K562 (cell line): ENCODE measurements at places on chromosomes 6 and 20. TPM values are rescaled to one million over a fixed set of nuclear protein-coding genes. Genes with fewer than 3 reads are reported as not detected.

GRCh38 chr20:13533946-13534345 is 104.8 kb downstream of the TASP1 start:
- no peak for DNase-seq
- H3K4me1 ChIP-seq: no peaks in the 10 kb centered on the region; the same call in 1 of the 2 replicates
- no peaks in the 10 kb centered on the region for H3K36me3 ChIP-seq
- no peak overlapping the region for H3K4me3 ChIP-seq
- H3K27ac ChIP-seq: no peak overlapping the region

- H3K4me3 ChIP-seq: no peak overlapping the region
- H3K27me3 ChIP-seq: no peaks in the 10 kb centered on the region
- no peaks in the 10 kb centered on the region for H3K4me1 ChIP-seq
- DNase-seq: no peak
- no peaks in the 10 kb centered on the region for H3K36me3 ChIP-seq
These were observed 32.1 kb downstream of the BICRAL start for GRCh38 chr6:42813906-42814444.

The SLC35D3 gene
- total RNA-seq: not detected in 2 replicates

GRCh38 chr6:11848852-11849731 is 70.5 kb upstream of the ADTRP start:
- no peaks in the 10 kb centered on the region for H3K27me3 ChIP-seq
- DNase-seq: no peak
- no peaks in the 10 kb centered on the region for H3K36me3 ChIP-seq
- no peak overlapping the region for H3K4me3 ChIP-seq
- no peaks in the 10 kb centered on the region for H3K4me1 ChIP-seq

- DNase-seq: no peak
- H3K27me3 ChIP-seq: no peaks in the 10 kb centered on the region
- H3K4me3 ChIP-seq: no peak overlapping the region
- H3K4me1 ChIP-seq: no peaks in the 10 kb centered on the region
These were observed 866.5 kb downstream of the KIF16B start for GRCh38 chr20:15706719-15707118.
